EH (cell line): ENCODE measurements at places on chromosomes 11 and 22.

- DNase-seq: no peak
These were observed at the start of gene MORC2 for GRCh38 chr22:30968015-30968923. Gene MORC2 (minus strand): TSS chr22:30968774. CDS start chr22:30967889, 885 bp downstream.

DNA sequence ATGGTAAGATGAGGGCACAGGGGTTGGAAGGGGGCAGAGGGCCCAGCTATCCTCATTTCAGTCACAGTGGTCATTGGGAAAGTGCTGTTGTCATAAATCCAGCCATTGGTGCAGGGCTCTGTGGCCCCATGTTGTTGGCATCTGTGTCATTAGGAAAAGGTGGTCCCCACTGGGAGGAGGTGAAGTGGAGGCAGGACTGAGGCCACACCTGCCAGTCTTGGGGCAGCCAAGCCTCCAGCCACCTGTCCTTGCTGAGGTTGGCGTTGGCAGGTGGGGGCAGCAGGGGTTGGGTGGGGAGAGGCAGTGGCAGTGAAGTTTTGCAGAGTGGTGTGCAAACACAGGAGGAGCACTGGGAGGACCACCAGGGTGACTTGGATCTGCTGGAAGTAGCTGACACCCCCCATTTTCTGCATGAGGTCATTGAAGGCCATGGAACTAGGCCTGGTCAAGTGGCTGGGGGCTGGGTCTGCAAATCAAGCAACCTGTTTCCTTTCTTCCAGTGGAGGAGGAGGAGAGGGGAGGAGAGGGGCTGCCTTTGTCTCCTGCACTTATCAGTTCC is 25.3 kb downstream of the SLC22A6 start:
- no peak for DNase-seq

GRCh38 chr22:43848366-43849171 is 13.7 kb downstream of the SULT4A1 start:
- DNase-seq: peak; percentile 20

DNA sequence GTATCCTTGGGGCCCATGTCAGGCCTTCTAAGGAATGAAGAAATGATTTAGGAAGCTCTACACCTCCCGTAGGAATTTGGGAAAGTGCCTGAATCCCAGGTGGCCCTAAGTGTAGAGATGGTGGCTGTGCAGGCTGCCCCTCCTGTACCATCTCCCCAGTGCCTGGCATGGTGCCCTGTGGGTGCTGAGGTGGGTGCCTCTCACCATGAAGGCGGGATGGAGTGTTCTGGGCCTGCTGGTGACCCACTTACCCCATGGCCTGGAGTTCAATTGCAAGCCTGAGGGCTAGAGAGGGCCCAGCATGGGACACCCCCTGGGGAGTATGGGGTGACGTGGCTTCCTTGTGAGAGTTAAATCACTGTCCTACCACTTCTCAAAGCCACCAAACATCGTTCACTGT is 19.8 kb downstream of the SAMM50 start:
- DNase-seq: no peak

GRCh38 chr11:111562692-111563389 is 22.3 kb downstream of the LAYN start:
- DNase-seq: no peak

DNA sequence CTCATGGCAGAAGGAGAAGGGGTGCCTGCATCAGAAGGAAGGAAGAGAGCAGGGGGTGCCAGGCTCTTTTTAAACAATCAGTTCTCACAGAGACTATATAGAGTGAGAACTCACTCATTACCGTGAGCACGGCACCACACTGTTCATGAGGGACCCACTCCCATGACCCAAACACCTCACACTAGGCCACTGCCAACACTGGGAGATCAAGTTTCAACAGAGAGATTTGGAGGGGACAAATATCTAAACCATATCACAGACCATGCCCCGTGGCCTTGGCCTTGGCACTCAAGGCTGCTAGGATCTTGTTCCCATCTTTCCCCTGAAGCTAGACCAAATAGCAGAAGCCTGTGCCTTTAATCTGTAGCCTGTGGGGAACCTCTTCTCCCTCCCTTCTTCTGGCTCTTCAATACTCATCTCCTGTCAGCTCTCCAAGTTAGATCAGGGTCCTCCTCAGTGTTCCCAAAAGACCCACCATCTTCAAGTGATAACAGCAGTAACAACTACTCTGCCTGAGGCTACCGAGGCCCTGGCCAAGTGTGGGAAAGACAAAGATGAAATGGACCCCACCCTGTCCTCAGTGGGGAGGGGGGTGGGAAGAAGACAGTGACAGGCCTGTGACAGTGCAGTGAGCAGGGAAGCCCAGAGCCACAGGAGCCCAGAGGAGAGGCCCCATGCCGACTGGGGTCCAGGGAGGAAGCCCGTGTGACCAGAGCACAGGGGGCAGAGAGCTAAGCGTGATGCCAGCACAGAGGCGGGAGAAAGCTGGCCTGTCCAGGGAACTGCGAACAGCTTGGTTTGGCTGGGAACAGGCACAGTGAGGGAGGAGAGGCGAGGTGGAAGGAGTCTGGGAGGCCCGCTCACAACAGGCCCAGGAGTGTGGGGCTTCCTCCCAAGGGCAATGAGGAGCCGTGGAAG is 72.6 kb downstream of the MYO7A start:
- DNase-seq: no peak

DNA sequence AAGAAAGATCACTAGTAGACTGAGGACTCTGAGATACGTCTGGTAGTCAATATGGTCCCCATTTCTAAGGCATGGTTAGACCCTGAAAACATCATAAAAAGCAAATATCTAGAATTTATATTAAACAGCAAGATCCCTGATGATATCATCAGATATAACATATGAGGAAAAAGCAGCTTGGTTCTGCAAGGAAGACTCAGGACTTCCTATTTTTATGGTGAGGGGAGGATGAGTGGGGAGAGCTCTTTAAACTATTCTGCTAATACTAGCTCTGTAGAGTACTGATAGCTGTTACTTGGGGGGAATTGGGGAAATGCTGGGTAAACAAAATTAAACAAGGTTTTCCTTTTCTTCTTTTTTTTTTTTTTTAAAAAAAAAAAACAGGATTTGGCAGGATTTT is 235.8 kb downstream of the SWAP70 start:
- no peak for DNase-seq

- peak; percentile 92 for DNase-seq
These were observed 3.9 kb downstream of the HTATIP2 start for GRCh38 chr11:20367313-20367948.

- no peak for DNase-seq
These were observed 50.9 kb upstream of the HEPHL1 start for GRCh38 chr11:93969925-93970922.

GRCh38 chr11:44725757-44726282 is 942 bp upstream of the TSPAN18 start:
- no peak for DNase-seq

DNA sequence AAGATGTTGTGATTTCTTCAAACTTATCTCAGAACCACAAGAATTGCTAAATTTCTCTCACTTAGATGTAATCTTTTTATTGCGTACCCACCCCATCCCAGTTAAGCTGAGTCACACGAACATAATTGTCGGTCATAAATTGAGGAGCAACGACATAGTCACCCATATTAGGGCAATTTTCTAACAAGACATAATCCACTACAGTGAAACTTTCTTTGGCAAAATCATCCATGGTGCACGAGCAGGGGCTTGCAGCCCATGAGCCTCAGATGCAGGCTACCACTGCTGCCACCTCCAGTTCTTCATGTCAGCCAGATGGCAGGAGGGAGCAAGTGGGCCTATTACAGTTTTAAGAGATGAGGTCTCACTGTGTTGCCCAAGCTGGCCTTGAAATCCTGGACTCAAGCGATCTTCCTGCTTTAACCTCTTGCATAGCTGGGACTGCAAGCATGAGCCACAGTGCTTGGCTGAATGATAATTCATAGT is 70.3 kb upstream of the GRK2 start:
- DNase-seq: peak; percentile 96

- no peak for DNase-seq
These were observed 12.8 kb upstream of the CABP7 start for GRCh38 chr22:29707010-29707409.

- peak; percentile 23 for DNase-seq
These were observed 52.4 kb upstream of the INCENP start for GRCh38 chr11:62071408-62071807.

DNA sequence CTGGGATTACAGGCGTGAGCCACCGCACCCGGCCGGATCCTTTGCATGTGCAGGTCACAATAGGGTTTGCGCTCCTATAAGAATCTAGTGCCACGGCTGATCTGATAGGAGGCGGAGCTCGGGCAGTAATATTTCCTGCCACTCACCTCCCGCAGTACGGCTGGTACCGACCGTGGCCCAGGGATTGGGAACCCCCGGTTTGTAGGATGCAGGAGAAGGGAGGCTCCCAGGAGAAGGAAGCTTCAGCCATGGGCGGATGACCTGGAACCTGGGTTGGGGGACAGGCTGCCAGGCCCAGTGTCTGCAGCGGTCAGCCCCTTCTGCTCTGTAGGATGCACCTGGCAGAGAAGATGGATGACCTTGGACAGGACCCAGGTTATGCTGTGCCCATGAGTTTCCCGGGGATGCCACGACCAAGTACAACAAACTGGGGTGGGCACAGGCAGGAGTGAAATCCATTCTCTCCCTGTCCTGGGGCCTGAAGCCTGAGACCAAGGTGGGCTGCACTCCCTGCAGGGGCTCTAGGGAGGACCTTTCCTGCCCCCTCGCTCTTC is 818.9 kb downstream of the BRD1 start:
- no peak for DNase-seq

GRCh38 chr22:37607010-37607934 is 1.4 kb upstream of the GGA1 start:
- peak; percentile 59 for DNase-seq

- no peak for DNase-seq
These were observed 36.0 kb downstream of the ART5 start for GRCh38 chr11:3605771-3606203.
